ENCODE measurements at places on chromosomes 11 and 22. TPM values are rescaled to one million over a fixed set of nuclear protein-coding genes. Genes with fewer than 3 reads are reported as not detected.

Gene TYR
- total RNA-seq, result not detected

Gene DEUP1
- total RNA-seq, result not detected

Gene ARAP1
- 50.1 TPM for total RNA-seq

Gene SART1
- total RNA-seq, result 45.7 TPM

Gene TREH
- total RNA-seq, result not detected

Gene LRRC74B
- 0.11 TPM for total RNA-seq

Gene NRGN
- total RNA-seq, result 2.4 TPM

Gene MYO18B
- total RNA-seq, result 10.7 TPM

Gene ACCSL
- not detected for total RNA-seq

Gene OR52J3
- total RNA-seq, result not detected

- DNase-seq, result no peak
These were observed 970.5 kb upstream of the CCDC90B start for GRCh38 chr11:84256618-84257017.

GRCh38 chr11:113681711-113682413 is 24.2 kb downstream of the TMPRSS5 start:
- DNase-seq, result no peak

DNA sequence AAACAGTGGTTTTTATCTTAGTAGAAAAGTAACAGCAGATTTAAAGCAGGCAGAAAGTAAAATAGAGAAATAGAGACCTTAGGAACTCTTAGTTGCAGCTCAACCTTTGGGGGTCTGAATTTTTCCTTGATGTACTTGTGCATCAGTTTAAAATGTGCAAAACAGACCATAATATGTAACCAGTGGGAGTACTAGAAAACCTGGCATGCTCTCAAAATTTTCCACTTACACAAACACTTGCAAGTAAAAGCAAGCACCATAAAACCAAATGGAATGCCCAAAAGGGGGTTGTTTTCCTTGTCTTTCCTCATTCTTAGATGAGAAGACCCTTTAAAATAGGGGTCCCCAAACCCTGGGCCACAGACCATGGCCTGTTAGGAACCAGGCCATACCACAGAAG is 12.9 kb upstream of the MRGPRE start:
- DNase-seq, result no peak

DNA sequence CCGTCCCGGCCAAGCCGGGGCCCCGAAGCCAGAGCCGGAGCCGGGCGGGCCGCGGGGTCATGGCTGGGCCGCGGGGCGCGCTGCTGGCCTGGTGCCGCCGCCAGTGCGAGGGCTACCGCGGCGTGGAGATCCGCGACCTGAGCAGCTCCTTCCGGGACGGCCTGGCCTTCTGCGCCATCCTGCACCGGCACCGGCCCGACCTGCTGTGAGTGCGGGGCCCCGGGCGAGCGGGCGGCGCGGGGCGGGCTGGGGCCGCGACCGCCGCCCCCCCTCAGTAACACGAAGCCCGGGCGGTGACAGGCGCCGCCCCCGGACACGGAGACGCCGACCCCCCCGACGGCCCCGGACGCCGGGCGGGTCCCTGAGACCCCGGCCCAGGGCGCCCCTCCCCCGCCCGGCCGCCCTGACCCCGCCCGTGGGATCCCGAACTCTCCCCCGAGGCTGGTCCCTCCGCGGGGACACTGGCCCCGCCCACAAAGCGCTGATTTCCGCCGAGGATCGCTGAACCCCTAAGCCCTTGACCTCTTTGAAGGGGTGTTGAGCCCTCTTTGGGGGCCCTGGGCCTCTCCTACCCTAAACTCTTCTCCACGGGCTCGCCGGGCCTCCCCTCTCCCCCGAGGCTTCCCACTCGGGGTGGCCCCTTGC is 389 bp downstream of the MICALL1 start:
- no peak for DNase-seq

DNA sequence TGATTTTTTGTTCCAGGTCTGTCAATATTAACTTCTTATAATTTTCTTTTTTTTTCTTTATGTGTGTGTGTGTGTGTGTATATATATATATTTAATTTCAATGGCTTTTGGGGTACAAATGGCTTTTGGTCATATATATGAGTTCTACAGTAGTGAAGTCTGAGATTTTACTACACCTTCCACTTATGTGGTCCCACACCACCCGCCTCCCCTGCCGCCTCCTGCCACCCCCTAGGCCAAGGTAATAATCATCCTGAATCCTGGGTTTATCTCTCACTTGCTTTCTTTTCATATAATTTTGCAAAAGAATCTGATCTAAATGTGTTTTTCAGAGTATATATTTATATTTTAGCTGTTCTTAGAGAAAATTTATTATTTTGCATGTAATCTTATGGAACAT is 11.1 kb downstream of the NEAT1 start:
- DNase-seq, result no peak

DNA sequence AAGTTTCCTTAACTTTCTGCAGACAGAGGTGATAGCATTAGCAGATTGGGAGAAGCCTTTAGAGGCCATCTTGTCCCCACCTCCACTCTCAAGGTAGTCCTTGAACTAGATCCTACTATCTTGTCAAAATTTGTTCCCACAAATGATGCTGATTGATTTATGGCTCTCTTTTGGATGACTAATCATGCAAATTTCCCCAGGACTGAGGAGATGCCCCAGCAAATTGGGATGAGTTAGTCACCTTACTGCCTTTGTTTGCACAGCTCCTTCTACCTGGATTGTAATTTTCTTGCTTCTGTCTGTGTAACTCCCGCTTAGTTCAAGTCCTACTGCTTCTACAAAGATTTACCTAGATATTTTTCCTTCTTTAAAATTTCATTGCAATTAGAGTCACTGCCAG is 391.4 kb upstream of the CADM1 start:
- no peak for DNase-seq

GRCh38 chr11:73389916-73390315 is 13.7 kb downstream of the RELT start:
- DNase-seq, result no peak

DNA sequence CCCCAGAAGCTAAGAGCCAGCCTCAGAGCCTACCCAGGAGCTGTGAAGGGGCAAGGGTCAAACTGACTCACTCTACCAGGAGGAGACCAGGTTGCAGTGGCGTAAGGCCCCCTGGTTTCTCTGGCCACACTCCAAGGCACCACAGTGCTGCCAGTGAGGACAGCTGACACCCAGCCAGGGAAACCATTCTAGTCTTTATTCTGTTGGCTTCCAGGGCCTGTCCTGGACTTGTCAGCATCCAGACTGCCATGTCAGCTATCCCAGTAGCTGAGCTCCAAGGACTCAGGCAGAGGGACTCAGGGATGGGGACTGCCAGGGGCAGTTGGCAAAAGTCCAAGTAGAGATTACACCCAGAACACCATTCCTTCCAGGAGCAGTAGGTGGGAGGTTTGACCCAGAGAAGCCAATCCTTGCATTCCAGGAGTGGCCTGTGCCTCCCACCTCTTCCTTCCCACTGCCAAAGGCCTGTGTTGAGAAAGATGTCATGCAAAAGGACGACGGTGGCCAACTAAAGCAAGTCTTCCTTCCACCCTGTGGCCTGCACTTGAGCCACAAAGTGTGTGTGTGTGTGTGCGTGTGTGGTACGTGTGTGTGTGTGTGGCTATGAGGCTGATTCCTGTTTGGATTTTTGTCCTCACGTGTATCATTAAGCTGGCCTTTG is 3.6 kb upstream of the MAPK8IP1 start:
- DNase-seq, result peak; percentile 19

DNA sequence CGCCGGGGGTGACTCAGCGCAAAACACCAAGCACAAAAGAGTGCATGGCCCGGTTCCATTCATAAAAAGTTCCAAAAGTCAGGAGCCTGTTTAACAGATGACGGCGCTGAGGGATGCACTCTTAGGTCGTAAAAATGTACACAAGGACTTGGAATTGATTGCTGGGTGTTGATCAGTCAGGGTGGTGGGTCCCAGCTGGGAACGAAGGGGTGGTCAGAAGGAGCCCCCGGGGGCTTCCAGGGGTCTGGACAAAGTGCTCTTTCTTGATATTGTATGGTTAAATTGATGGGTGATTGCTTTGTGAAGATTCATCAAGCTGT is 20.7 kb downstream of the IFITM10 start:
- no peak for DNase-seq

GRCh38 chr11:250740-251299 is 14.0 kb downstream of the PSMD13 start:
- DNase-seq, result peak; percentile 40

DNA sequence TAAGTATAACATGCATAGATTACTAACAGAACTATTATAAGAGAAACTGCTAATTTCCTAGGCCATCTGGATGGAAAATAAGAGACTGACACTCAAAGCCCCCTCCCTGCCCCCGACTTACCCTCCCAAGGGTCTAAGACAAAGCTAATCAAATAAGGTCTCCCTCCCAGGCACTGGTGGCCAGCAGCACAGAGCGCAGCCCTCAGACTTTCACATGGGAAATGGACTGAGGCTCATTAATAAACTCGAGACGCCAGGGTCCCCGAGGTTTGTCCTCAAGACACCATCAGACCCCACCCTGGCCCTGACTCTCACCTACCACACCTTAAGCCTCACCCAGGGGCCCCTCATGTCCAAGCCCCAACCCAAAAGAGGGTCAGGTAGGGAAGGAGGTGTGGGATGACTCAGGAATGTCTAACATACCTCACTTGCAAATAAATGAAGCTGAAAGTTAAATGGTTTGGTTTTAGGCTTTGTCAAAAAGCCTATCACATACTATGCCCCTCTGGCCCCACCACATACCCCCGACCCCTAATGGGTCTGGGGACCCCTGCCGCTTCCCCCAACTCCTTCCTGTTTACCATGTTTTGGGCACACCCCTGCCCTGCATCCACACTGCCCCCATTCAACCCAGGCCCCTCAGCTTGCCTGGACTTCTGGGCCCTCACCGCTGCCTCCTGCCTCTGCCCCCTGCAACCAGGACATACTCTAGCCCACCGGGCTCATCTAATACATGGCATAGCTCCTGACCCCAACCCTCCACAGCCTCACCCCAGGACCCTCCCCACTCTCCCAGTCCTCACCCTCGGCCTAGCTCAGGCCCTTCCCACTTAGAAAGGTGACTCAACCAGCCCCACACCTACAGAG is 11.4 kb downstream of the ARAP1 start:
- DNase-seq, result no peak

GRCh38 chr11:64742889-64743590 is 902 bp downstream of the RASGRP2 start:
- DNase-seq, result no peak

DNA sequence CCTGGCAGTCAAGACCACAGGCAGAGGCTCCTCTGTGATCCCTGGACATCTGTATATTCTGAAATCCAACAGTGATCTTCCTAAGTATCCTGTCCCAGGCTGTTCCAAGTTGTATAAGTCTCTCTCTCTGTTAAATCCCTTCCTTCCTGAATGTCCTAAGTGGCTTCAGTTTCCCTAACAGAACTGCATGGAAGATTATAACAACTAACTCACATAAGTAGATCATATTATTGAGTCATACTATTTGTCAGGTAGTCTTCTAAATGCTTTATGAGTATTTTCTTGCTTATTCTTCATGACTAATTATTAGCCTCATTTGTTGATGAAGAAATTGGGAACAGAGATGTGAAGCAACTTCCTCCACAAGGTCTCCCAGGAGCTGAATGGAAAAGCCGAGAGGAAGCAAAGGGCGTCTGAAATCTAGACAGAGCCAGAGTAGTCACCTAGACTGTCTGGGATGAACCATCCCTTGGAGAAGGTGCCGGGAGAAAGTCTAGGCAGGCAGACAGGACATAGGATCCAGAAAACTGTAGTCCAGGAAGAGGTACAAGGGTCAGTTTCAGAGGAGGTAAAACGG is 93.2 kb upstream of the FAT3 start:
- no peak for DNase-seq

DNA sequence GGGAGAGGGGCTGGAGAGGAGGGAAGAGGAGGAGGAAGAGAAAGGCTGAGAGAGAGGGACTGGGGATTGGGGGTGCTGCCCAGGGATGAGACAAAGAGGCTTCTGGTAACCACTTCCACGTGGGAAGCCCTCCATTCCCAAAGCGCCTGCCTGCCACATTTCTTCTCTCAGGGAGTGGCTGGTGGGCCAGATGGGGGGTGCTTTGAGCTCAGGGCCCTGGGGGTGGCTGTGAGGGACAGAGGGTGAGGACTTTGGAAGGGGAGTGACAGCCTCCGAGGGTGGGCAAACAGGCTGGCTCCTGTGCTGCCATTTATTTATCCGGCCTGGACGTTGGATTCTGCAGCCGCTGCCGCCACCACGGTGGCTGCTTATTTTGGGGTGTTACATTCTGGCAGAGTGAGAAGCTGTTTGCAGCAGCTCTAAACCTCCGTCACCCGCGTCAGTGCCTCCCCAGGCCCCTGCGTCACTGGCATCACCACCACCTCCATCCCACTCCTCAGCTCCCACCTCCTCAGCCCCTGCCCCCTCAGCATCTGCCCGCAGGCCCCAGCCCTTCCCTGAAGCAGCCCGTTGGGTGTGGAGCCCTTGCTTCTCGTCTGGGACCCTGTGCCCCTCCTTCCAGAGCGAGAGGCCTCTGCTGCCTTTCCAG is 1.6 kb downstream of the RTN4RL2 start:
- DNase-seq, result no peak

GRCh38 chr11:35013514-35014233 is 97.3 kb downstream of the PDHX start:
- DNase-seq, result peak; percentile 64

DNA sequence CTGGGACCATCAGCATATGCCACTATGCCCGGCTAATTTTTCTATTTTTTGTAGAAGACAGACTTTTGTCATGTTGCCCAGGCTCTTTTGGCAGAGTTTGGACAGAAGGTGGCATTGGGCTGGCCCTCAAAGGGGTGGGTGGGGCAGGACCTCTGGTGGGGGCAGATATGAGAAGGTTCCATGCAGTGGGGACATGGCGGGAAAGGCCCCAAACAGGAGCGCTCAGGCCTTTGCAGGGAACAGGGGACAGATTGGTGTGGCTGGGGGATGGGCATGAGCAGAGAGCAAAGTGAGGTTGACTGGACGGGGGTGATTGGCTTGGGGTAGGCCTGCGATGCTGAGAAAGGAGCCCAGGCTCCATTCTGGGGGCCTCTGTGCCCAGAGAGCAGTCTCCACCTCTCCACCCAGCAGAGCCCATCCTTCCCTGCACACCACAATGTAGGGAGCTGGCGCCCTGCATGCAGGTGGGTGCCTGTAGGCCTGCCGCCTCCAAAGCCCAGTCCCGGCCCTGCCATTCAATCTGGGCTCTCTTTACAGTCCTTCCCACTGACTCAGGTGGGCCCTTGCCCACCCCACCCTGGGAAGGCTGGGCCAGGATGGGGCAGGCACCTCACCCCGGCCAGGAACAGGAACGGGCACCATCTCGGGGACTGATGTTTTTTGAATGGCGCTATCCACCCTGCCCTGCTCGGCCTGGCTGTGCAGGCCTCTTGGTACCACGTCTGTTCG is 98.7 kb downstream of the MORC2 start:
- DNase-seq, result no peak

- no peak for DNase-seq
These were observed 100.3 kb upstream of the TEAD1 start for GRCh38 chr11:12573707-12574485.

- no peak for DNase-seq
These were observed 11.4 kb downstream of the FLI1 start for GRCh38 chr11:128705124-128705920.

Measured in LHCN-M2 (cell line).